Fibroblast of pulmonary artery (primary cell): ENCODE measurements at places on chromosomes 5 and 9.

DNA sequence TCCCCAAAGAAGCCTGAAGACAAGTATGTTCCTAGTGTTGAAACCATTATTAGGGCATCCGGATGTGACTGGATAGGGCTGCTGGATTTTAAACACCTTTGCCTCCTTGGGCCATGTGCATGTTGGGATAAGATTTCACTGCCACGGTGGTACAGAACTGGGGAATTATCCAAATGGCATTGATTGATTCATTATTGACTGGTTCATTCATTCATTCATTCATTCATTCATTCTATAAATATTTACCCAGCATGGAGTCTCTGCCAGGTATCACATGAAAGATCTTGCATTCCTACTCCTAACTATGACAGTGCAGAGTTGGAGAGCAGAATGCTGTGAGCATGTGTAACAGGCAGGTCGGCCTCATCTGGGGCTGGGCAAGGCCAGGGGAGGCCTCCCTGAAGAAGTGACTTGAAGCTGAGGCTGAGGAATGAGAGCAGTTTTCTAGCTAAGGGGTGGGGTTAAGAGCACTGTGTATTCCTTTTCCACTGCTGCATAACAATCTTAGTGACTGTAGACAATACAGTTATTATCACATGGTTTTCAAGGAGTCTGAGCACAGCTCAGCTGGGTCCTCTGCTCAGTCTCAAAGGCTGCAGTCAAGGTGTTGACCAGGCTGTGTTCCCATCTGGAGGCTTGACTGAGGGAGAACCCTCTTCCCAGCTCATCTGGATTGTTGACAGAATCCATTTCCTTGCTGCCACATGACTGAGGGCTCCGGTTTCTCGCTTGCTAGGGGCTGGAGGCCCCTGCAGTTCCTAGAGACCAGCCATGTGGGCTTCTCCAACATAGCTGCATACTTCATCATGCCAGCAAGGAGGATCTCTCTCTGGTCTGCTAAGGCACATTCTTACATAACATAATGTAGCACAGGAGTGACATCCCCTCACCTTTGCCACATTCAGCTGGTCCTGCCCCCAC is 35.7 kb downstream of the AK8 start:
- no peak for DNase-seq

DNA sequence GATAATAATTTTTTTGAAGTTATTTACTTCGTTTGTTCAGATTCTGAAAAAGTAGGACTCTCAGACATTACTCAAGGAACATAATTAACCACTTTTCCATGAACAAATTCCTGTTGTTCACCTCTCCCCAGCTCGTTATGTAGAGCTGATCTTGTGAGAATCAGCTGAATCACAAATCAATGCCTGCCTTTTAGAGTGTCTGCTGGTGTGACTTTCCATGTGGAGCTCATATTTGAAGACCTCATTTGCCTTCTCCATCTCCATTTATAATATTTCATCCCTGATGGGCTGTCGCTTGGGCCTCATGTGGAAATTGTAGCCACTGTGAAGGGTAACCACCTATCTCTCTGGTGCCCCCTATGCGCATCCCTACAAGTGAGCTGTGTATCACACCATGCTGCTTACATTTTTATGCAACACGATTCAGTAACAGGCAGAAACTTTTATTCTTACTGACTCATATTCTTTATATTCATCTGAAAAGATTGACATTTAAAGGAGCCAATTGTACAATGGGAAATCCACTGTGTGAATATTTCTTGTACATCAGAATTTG is 111.3 kb downstream of the STK32A start:
- DNase-seq = no peak

- DNase-seq = no peak
Measured at GRCh38 chr9:83274787-83275186, 211.8 kb upstream of the RASEF start.

DNA sequence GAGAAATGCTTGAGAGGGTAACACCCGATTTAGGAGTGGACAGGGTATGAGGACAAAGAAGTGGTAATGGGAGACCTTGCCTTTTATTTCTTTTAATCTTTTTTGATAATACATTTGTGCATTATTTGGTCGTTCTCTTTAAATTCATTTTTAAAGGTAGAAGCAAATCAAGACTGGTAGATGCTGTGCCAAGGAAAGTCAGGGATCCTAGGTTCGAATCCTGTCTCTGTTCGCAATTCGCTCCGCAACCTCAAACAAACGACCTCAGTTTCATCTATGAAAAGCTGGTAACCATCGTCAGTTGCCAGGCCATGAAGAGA is 353 bp upstream of the TMED9 start:
- DNase-seq = no peak

- DNase-seq = no peak
Measured at GRCh38 chr9:32483343-32483742, 42.7 kb downstream of the RIGI start.
